IMR-90 (cell line): ENCODE measurements at places on chromosomes 12 and 14. TPM values are rescaled to one million over a fixed set of nuclear protein-coding genes. Genes with fewer than 3 reads are reported as not detected.

DNA sequence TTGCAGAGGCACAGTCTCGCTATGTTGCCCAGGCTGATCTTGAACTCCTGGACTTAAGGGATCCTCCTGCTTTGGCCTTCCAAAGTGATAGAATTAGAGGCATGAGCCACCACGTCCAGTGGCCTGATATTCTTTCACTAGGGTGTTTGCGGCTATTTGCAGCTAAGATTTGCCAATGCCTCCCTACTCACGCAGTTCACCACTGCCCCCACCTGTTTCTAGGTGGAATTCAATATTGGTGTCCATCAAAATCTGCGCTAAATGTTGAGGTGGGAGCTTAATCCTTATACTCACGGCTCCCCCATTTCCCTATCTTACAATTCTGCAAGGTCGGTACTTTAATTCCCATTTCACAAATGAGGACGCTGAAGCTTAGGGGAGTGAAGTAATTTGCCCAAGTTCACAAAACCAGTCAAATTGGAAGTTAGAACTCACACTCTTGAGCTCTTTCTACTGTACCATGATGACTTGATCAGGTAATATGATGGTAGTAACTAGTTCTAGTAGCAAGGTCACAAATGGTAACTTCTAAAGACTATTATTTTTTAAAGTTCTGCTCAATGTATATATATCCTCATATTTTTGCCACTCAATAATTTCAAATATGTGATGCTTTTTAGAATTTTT lies 22.1 kb upstream of the LRRC9 start:
- DNase-seq, result no peak

The AQP6 gene
- not detected in 2 replicates for polyA plus RNA-seq

- no peak for DNase-seq
Observed at GRCh38 chr14:75188520-75189268, 12.3 kb upstream of the TMED10 start.

DNA sequence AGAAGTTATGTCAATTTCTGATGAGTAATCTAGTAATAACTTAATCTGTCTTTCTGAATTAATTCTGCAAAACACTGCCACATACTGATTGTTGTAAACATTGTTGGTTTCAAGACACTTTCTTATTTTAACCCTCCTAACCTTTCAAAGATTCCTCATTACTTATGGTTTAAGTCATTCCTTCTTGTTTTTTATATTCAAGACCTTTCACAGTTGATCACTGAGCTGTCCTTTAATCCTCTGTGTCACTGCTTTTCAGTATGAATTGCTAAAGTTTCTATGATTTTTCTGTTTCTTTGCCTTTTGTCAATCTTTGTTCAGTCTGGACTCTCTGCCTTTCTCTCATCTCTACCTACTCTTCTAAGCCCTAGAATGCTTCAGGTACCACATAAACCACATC lies 164.7 kb downstream of the RAD51B start:
- no peak for DNase-seq

DNA sequence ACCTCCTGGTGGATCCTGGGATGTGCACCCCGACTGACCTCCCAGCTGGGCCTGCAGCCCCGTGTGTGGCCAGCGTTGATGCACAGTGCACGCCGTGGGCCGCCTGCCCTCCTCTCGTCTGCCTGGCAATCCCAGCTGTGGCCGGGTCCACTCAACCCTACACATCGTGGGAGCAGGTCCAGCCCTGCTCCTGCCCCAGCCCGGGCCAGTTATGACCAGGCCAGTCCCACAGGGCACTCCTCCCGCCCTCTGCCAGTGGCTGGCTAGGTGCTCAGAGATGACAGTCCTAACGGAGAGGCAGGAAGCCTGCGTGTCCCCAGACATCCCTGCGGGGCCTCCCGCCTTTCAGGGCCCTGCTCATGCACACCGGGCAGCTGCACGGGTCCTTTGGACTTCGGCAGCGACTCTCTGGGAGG lies 10.8 kb downstream of the GALNT9 start:
- DNase-seq, result no peak

DNA sequence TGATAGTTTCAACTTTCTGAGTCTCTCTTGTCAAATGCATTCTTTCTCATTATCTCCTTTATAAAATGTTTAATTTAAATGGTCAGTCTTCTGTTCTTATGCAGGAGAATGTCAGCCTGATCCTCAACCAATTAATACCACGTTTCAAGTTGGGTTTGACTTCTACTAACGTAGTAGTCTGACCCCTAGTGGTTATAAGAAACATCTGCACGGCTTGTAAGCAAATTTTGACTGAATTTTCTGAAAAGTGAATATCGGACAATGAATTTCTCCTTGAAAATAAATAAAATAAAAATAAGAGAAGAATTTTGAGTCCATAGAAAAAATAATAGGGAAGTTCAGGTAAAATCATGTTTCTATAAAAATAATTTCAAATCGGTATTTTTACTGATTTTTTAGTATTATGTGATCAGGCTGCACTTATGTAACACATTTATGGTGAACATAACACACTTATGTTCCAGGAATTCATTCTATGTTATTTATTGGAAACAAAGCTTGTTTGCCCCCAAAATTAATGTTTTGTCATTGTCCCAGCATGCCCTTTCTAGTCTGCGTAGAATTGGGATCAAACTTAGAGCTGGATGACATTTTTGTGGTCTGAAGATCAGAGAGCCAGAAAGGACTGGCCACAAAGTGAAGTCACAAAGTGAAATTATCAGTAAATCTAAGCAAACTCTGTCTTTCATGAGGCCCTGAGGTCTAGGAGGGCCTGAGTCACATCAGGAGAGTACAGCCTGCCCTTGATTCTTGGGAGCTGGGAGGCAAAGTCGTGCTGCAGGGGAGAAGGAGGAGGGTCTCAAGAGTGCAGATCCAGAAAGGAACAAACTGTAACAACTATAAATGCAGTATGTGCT lies 101.2 kb upstream of the STXBP6 start:
- peak; percentile 71 for DNase-seq
